Thymus (tissue), 14 donors: ENCODE measurements at places on chromosomes 13 and 19. TPM values are rescaled to one million over a fixed set of nuclear protein-coding genes. Genes with fewer than 3 reads are reported as not detected.

Gene KIR3DL2
- 0.21 TPM for polyA plus RNA-seq

Gene RFPL4AL1
- polyA plus RNA-seq = 0.05 TPM

Gene COG6
- 12.9 TPM for polyA plus RNA-seq

Gene CTXN1
- 0.82 TPM for polyA plus RNA-seq

Gene ADAMTSL5
- 0.21 TPM for polyA plus RNA-seq

Gene MIPEP
- polyA plus RNA-seq = 22.7 TPM

Gene SIAH3
- polyA plus RNA-seq = 0.07 TPM

Gene ZNRF4
- polyA plus RNA-seq = not detected

Gene ZGLP1
- 29.8 TPM for polyA plus RNA-seq

Gene CLEC17A
- 2.3 TPM for polyA plus RNA-seq

Gene CEACAM4
- polyA plus RNA-seq = 1.9 TPM

Gene CYP4F8
- polyA plus RNA-seq = 18.3 TPM

Gene OR10H1
- polyA plus RNA-seq = 0.09 TPM

Gene PSG2
- polyA plus RNA-seq = 0.05 TPM

Gene CAMSAP3
- polyA plus RNA-seq = 2.5 TPM

Gene CHERP
- 25.4 TPM for polyA plus RNA-seq

Gene SIGLEC12
- 1.1 TPM for polyA plus RNA-seq

Gene ACP7
- 0.11 TPM for polyA plus RNA-seq

Gene TMEM38A
- 3.2 TPM for polyA plus RNA-seq

Gene GRIN2D
- polyA plus RNA-seq = 0.07 TPM

Gene NLRP5
- 0.02 TPM for polyA plus RNA-seq

Gene DCLK1
- 2.9 TPM for polyA plus RNA-seq

Gene ZNF284
- polyA plus RNA-seq = 1.9 TPM

Gene EFNB2
- 17.1 TPM for polyA plus RNA-seq
